ENCODE measurements at places on chromosomes 2 and 18.

- DNase-seq: no peak
Observed at GRCh38 chr2:101516823-101517690, 42.1 kb upstream of the RFX8 start.

GRCh38 chr2:136131484-136131960 is 13.6 kb upstream of the CXCR4 start:
- DNase-seq: no peak

DNA sequence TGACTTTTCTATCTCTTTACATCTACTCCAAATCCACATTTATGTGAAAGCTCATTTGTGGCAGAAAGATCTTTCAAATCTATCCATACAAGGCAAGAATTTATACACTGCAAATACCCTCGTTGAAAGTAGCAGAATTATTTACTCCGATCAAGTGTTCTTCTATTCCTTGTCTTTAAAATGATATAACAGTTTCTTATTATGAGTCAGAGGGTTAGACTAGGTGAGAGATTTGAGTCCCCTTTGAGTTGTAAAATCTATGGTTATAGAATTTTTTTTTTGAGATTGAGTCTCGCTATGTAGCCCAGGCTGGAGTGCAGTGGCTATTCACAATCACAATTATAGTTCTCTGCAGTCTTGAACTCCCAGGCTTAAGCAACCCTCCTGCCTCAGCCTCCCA is 5.6 kb upstream of the GREB1 start:
- DNase-seq: no peak

GRCh38 chr2:174342686-174343342 is 8.1 kb downstream of the SP9 start:
- no peak for DNase-seq

- DNase-seq: no peak
Observed at GRCh38 chr2:203022751-203023150, 8.1 kb downstream of the NBEAL1 start.

DNA sequence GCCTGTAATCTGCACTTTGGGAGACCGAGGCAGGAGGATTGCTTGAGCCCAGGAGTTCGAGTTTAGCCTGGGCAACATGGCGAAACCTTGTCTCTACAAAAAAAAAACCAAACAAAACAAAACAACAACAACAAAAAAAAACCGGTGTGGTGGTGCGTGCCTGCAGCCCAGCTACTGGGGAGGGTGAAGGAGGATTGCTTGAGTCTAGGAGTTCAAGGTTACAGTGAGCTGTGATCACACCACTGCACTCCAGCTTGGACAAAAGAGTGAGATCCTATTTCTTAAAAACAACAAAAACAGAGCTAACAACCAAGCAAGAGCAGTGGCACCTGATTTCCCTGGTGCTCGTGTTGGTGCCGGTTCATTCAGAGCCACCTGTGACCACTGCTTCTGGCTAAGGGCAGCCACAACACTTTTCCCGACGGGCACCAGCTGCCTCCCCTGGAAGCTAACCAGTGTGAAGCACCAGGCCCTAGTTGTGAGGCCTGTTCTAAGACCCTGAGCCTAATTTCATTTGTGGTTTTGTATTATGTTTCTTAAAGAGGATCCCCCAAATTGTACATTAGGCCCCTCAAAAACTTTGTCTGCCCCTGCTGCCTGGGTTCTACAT is 1.3 kb downstream of the AOX1 start:
- DNase-seq: no peak

- no peak for DNase-seq
Observed at GRCh38 chr2:74255660-74256213, 57.3 kb downstream of the MTHFD2 start.

DNA sequence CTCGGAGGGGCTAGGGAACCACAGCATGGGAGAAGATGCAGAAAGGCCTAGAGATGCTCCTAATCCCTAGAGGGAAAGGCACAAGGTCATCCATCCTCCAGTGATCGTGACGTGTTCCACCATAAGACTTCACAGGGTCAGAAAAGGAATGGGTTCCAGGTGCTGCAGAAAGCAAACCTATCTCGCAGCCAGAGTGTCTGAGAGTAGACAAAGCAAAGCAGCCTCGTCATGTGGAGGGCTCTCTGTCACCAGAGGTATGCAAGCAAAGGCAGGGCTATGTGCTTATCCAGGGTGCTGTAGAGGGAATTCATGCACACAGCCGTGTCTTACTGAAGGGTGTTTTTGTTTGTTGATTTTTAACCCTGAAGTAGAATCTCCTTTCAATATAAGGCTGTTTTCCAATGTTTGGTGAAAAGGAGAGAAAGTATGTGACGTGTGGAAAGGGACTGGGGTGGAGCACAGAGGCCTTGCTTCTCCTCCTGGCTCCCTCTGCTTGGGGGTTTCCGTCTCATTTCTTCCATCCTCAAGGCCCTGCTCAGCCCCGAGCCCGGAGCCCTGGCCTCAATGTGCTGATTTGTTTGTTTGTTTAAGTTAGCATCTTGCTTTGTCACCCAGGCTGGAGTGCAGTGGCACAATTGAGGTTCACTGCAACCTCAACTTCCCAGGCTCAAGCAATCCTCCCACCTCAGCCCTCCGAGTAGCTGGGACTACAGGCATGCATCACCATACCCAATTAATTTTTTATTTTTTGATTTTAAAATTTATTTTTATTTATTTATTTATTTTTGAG is 3.0 kb downstream of the GPR55 start:
- no peak for DNase-seq

GRCh38 chr2:69983392-69983966 is 22.0 kb upstream of the ASPRV1 start:
- DNase-seq: no peak

DNA sequence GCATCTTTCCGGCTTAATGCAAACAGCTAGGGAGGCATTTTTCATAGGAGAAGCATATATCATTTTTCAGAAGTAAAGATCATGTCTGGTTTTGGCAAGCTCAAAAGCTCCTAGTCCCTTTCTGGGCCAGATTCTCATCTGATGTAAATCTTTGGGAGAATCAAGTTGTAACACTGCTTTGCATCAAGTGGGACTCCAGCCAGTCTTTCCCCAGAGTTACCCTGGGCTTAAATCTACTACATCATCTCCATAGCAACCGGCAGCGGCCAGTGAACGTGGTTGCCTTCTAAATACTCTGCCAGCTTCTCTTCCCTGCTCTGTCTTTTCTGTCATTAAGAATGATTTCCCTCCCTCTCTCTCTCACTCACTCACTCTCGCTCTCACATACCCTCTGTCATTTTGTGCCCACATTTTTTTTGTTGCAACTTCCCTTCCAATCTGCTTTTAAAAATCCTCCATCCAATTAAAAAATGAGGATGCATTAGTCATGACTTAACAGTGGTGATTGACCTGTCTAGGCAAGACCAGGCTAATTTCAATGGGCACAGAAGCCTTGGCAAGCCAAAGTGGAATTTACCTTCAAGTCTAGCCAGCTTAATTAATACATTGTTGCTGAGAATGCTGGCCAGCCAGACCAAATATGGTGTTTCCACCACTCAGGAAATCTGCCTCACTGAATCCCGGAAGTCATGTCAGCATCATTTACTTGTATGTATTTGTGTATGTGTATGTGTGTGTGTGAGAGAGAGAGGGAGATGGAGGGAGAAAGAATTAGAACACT is 93.0 kb downstream of the NRP2 start:
- no peak for DNase-seq

DNA sequence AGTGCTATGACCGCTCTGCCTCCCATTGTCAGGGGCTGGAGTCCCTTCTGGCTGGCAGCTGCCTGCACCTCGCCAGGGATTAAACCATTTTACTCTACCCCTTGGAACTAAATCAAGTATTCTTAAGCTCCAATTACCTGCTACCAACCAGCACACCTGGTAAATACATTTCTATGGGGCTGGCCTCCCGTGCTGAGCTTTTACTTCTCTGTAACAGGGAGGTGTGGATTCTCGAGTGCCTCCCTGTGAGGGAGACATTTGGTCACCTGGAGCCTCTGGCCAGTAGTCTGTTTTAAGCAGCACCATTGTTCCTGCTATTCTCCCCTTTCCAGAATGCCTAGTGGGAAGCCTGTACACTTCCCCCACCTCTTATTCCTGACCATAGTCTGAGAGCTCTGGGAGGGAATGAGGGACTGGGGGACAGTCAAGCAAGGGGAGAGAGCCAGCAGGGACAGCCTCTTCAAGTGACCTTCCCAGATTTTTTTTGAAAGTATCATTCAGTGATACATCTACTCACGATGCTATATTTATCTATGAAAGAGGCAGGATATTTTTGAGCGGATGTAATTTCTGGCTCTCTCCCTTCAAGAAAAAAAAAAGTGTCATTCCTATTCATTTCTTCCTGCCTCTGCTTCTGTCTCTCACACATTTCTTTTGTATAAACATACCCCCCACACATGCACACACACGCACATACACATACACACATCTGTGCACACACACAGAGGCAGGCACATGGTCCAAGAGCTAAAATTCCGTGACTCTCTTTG is 112.8 kb downstream of the CAPN13 start:
- DNase-seq: no peak

DNA sequence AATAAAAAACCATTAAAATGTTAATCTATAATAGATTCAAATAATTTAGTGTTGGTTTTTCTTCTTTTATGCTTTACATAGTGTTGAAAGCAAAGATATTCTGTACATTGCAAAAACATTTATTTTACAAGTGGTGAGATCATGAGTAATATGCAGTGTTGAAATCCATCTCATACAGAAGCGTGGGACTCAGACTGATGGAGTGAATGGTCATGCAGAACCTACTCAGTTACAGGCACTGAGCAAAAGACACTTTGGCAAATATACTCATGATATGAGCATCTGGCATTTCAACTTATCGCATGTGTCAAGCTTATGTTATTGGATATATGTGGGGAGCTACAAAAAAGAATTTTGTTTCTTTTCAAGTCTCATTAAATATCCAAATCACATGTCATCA is 620.2 kb upstream of the NETO1 start:
- no peak for DNase-seq

DNA sequence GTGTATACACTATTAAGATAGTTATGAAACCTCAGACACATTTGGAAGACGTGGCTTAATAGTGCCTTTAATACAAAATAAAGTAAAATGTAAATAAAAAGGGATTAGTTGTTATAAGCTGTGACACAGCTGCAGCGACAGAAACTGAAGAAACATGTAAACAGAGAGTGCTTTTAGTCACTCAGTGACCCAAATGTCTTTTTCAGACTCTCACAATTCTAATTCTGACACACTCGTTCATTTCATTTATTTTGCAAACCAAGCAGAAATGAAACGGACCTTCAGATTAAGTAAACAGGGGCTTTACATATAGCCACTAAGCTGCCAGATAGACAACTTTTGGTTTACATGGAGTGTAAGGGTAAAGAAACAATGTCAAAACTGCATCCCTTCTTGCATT is 181.0 kb upstream of the ETAA1 start:
- DNase-seq: no peak

DNA sequence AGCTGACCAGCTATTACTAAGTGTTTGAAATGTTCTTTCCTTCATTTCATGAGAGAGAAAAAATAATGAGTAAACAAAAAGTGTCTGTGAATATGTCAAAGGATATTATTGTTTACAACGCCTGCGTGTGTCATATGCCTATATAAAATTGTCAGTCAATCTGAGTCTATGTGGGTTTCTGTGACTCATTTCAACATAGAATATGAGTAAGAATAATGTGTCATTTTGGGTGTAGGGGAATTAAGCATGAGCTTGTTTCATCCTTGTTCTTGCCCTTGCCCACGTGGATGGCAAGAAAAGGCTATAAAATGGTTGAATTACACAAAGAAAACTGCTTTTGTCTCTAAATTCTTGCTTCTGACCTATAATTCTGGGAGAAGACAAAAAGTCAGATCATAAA is 466.0 kb downstream of the PTH2R start:
- DNase-seq: no peak

- no peak for DNase-seq
Observed at GRCh38 chr2:62471816-62472215, 34.2 kb downstream of the TMEM17 start.

DNA sequence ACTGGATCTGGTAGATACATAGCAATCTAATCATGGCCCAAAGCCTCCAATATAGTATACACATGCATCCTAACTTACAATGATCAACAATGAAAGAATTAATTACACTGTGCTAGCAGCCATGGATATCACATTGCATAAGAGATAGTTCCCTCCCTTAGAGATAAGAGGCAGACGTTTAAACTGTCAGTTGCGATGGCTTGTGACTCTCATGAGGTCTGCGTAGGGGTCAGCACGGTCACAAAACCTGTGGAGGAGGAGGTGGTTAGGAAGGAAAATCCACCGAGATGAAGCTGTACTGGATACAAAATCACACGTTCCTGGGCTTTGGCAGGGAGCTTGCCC is 800 bp upstream of the RALB start:
- DNase-seq: no peak

GRCh38 chr2:38170067-38170466 is 94.1 kb upstream of the CYP1B1 start:
- no peak for DNase-seq

DNA sequence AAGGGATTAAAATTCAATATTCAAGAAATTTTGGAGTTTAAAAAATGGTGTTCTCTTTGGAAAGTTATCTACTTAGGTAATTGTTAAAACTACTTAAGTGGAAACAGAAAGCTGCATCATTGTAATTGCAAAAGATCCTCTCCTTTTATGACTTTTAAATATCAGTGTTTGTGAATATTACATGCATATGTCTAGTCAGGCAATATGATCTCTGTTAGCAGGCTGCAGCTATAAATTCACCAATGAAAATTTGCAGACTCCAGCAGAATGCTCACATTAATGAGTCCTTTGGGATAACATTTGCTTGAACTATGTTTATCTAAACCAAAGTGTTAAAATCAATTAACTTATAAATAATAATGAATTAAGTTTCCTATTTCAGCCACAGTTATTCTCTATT is 59.2 kb upstream of the CSRNP3 start:
- no peak for DNase-seq

DNA sequence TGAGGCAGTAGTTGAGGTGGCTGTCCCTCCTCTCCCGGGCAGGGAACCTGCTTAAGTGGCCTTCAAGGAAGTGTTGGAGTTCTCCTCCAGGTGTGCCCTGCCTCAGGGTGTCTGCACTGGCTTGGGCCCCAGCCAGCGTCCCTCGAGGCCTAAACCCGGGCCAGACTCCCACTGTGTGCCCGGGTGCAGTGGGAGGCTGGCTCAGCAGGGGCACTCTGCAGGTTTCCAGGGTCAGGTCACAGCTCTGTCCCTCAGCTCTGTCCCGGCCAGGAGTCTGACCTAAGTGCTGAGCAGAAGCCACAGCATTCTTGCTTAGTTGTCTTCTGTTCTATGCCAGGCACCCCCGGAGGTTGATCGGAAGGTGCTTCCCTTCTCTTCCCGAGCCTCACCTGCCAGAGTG is 69.0 kb upstream of the OTOS start:
- DNase-seq: no peak

- DNase-seq: no peak
Observed at GRCh38 chr2:178280244-178280852, 86.0 kb downstream of the OSBPL6 start.

GRCh38 chr18:23138471-23138870 is 3.2 kb downstream of the CABLES1 start:
- DNase-seq: no peak

DNA sequence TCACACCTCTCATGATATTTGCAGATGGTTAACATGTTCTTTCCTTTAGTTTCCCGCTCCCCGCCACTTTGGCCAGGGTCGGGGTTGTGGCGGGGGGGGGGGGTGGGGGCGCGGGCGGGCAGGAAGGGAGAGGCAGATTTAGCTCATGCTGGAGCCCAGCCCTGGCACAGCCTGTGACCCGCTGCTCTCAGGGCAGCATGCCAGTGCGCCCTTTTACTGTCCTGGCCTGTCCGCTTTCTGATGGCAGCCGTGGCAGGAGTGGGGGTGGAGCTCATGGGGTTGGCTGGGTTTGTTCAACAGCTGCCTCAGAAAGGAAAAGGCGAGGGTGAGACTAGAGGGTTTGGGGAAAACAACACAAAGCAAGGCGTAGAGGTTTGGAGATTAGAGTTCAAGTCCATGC is 56.1 kb downstream of the TNP1 start:
- DNase-seq: no peak

- no peak for DNase-seq
Observed at GRCh38 chr2:120760446-120761135, 24.9 kb downstream of the GLI2 start.

Measured in stimulated activated CD8-positive, alpha-beta memory T cell treated with anti-CD3 and anti-CD28 coated beads, Interleukin-15, amount 100 ng/mL, for 24 hours (primary cell).